Thymus (tissue), 14 donors: ENCODE measurements at places on chromosomes 6 and 20.

DNA sequence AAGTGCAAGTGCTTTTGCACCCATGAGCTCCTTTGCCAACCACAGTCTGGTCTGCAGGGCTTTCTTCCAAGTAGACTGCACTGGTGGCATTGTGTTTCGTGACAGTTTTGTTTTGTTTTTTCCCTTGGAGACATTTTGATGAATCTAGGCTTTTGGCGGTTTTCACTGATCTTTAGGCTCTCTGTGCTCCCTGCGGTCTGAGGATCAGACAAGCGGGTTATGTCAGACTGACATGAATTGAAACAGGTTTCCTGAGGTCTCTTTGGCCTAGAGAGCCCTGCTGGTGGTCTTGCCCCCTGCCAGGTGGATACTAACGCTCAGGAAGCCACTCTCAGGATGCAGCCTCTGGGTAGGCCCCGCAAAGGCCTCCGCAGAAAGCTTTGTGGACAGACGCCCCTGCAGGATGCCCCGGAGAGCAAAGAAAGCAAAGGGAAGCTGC is 555.4 kb upstream of the AGPAT4 start:
- DNase-seq = no peak

GRCh38 chr6:12848964-12849808 is 132.6 kb downstream of the PHACTR1 start:
- no peak for DNase-seq

- no peak for DNase-seq
These were observed 49.8 kb downstream of the CPXM1 start for GRCh38 chr20:2750491-2751251.

- DNase-seq = no peak
These were observed 171.3 kb downstream of the CDC5L start for GRCh38 chr6:44558832-44559251.

- no peak for DNase-seq
These were observed 70.8 kb downstream of the PPP1R3G start for GRCh38 chr6:5155906-5156305.

- DNase-seq = no peak
These were observed 13.2 kb upstream of the CCM2L start for GRCh38 chr20:31996996-31997395.

DNA sequence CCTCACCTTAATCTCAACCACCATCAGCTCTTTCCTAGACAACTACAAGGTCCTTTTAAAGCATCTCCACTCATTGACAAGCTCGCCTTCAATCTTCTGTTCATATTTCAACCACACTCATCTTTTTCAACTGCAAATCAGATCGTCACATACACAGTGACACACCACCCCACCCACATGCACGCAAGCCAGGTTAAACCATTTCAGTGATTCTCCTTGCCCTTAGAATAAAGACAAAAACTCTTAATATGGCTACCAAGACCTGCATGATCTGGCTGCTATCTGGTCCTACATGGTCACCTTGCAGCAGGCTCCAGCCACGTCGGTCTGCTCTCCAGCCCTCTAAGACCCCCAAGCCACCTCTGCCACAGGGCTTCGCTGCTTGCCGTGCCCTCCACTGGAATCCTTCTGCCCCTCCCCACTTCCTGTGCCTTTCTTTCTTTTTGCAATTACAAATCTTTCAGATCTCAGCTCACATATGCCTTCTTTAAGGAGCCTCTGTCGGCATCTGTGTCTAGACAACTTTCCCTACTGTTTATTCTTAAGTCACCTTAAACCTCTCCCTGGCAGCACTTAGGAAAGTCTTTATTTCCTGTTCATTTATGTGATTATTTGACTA is 507.3 kb upstream of the ARID1B start:
- DNase-seq = no peak

- no peak for DNase-seq
These were observed 32.9 kb upstream of the FAM50B start for GRCh38 chr6:3816251-3816650.

DNA sequence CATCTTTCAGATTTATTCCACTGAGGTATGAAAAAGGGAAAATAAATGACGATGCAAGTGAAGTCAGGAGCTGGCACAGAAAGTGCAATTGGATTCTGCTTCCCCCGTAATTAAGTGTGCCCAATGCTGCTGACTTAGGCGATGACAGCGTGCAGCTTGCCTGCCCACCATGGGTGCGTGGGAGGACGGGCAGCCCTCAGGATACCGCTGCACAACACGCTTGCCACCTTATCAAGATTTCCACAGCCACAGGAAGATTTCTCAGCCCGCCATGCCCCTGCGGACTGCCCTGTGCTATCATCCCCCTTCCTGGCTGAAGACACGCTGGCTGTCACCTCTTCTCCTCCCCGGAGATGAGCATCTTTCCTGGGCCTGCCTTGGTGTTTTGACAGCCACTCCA is 103.3 kb upstream of the BACH2 start:
- no peak for DNase-seq

DNA sequence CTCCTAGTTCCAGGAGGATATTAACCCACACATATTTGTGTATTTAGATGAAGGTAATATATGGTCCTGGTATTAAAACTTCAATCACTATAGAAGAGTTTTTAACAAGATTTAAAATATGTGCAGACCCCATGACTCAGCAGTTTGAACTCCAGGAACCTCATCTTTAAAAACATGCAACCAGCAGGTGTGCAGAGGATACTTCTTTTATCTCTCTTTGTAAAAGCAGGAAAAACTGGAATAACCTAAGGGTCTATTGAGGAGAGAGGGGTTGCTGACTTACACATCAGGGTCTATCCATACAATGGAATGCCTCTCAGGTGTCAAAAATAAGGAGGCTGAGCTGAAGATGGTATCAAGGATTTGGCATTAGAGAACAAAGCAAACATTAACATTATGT is 36.9 kb upstream of the TFAP2C start:
- no peak for DNase-seq

GRCh38 chr6:157033428-157034140 is 256.4 kb downstream of the ARID1B start:
- DNase-seq = no peak

GRCh38 chr6:90434094-90434493 is 137.5 kb upstream of the BACH2 start:
- DNase-seq = no peak

GRCh38 chr6:137729866-137730629 is 137.0 kb upstream of the TNFAIP3 start:
- DNase-seq = no peak

- DNase-seq = no peak
These were observed 9.0 kb upstream of the HDAC2 start for GRCh38 chr6:113979937-113980336.
